ENCODE measurements at places on chromosomes 1 and 21.

DNA sequence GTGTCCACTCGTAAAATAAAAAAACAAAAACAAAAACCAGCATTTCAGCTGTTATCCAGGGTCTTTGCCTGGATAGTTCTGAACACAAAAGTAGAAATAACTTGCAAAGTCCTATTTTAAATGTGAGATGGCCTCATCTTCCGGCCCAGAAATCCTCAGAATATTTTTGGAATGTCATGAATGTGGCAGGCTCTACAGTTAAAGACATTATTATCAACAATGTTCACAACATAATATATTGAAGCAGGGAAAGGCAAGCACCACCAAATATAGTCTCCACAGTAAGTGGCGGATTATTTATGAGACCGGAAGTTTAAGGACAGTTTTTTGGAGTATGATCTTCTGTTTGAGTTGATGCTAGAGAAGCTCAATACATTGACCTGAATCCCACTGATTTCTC, 1.2 kb upstream of the C1orf198 start:
- no peak for DNase-seq

DNA sequence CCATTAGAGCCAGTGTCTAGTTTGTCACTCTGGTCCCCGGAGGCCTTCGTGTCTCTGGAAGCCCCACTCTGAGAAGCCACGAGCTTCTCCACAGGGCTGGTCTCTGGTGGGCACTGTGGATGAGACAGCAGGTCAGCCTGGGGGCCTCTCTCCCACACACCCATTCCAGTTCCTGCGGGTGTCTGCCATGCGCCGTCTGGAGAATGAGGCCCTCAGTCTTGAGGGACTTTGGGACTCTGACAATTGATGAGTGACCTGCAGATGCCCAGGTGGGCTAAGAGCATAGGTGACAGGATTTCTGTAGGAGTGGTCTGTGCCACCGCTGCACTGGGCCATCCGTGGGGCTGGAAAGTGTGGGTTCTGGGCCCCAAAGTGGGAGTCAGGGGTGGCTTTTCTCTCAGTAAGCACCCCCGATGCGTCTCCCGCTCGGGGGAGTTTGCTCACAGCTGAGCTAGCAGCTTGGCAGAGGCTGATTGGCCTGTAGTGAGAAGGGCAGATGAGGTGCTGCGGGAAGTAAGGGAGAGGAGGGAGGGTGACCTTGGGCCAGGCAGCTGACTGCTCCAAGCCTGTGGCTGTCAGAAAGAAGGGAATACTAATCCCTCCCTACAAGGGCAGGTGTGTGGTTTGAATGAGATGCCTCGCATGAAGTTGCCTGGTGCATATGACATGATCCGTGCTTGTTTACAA, 26.4 kb downstream of the LHX4 start:
- DNase-seq: no peak

- no peak for DNase-seq
Observed at GRCh38 chr1:238340989-238341388, 450.3 kb upstream of the ZP4 start.

DNA sequence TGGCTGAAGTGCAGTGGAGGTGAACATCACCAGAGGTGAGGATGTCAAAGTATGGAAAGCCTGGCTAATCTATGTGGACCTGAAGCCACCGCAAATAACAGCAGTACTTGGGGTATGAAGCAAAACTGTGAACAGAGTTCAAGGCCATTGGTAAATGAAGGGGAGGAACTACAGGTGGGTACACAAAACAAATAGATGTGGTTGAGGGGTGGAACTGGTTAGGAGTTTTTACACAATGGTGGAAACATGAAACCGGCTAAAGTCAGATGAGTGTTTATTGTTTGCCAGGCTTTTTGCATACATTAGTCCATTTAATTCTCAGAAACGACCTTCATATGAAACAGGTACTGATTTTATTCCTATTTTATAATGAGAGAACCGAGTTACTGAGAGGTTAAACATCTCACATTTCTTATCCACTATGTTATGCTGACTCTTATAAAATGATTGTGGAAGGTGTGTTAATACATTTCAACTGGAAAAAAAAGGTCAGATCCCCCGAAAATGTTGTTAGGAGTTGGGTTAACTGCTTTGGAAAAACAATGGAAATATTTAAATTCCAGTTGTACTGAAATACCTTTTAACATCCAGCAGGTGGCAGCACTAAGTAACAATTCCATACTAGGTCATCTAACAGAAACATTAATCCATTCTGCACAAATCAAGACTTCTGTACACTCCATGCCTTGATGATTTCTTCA, 44.3 kb upstream of the GTF2B start:
- DNase-seq: peak; percentile 33

DNA sequence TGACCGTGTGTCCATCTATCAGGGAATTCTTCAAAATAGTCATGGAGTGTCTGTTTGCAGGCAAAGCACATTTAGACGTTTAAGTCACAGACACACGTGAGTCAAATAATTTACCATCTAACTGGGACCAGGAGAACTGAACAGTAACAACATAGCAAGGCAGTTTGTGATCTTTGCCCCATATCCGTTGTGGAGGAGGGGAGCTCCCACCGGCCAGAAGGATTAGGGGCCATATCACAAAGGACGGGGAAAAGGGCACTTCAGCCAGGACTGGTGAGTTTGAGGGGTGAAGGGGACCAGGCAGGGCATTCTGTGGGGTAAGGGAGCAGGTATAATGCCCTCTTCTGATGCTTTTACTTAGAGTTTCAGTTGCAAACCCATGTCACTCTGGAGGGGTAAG, 22.9 kb downstream of the ELAPOR1 start:
- no peak for DNase-seq

DNA sequence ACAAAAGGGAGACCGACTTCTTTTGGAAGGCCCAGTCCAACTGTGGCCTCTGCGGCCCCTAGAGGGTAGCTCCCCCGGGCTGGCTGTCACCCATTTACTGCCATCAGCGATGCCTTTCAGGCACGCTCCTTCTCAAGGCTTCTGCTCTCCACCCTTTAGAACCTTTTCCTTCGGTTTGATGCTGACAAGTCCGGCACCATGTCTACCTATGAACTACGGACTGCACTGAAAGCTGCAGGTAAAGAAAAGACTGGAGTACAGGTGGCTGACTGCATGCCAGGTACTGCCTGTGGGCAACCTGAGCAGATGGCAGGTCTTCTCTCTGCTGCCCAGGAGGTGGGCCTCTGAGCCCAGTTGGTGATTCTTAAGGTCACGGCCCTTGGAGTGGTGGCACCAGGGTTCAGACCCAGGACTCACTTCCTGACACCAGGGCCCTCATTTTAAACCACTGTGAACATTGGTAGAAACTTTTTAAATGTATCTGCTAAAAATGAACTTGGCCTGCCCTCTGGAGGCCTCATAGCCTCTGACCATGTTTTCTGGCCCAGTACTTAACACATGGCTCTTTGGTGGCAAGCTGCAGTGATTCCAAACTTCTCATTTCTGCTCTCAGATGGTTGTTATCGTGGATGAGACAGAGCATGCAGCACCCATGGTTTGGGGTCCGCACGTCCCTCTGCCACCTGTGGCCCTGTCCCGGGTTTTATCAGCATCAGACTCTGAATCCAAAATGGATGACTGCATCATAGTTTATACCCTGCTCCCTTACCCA, 45.7 kb downstream of the CAPN9 start:
- DNase-seq: no peak

GRCh38 chr1:226318471-226318870, 9.5 kb upstream of the LIN9 start:
- DNase-seq: no peak

DNA sequence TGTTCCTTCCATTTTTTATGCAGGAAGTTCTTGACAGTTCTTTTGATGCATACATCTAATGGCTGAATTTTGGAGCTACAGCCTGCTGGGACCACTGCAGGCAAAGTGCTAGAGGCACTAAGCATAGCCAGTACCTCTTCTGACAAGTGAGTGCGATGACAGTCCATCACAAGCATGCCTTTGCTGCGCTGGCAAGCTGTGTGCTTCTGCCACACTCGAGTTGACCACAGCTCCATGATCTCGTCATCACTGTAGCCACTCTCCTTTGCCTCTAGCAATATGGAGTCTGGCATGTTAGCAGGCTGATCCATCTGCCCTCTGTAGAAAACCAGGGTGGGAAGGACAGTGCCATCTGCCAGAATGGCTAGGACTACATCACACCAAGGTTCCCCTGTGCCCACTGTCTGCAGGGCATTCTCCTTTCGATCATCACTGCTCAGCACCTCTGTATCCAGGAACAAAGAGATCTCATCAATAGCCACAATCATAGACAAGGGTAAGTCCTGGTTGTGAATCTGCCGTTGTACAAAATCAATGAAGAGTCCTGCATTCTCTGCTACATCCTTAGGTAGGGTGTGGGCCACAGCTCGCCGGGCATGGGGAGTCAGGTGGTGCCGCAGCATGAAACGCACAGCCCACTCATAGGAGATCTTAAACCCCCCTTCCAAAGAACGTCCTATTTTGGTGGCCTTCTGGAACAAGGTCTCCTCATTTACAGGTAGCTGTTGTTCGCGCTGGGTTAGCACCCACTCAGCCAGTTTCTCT, 6.0 kb downstream of the PSMB4 start:
- no peak for DNase-seq

DNA sequence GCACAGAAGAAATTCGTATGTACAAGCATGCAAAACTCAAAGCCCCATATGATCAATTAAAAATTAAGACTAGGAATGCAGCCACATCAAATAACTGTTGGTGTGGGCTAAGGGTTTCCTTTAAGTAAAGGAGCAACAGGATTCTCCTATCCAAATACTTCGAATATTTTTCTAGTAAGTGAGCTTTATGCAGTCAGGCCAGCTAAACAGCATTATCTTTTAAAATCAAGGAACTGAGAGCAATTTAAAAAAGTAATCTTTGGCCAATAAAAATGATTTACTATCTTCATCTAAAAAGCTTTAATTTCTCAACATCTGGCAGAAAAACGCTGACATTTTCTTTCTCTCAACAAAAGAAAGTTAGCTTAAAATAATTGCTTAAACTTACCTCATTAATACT, 19.8 kb downstream of the CNN3 start:
- DNase-seq: no peak

DNA sequence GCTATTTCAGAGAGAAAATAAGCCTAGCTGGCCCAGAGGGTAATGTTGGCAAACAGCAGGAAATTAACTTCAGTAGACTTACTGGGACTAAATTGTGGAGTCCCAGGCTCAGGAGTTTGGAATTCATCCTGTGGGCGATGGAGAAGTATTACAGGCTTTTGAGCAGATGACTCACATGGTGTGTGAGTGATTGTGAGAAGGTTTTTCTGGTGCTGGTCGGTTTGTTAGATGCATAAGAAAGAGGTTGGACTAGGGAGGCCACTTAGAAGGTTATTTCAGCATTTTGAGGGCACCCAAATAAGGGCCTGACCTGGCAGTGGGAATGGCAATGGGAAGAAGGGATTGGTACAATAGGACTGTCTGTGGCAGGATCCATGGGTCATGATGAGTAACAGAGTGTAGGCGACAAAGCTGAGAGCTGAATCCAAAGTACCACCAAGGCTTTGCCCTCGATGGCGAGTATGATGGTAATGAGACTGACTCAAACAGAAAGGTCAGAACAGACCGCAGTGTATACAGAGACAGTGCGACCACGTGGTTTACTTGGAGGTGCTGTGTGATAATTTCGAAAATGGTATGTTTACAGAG, 69.2 kb upstream of the KIF26B start:
- DNase-seq: no peak

GRCh38 chr1:226063224-226063976, 884 bp downstream of the H3-3A start:
- peak; percentile 47 for DNase-seq

DNA sequence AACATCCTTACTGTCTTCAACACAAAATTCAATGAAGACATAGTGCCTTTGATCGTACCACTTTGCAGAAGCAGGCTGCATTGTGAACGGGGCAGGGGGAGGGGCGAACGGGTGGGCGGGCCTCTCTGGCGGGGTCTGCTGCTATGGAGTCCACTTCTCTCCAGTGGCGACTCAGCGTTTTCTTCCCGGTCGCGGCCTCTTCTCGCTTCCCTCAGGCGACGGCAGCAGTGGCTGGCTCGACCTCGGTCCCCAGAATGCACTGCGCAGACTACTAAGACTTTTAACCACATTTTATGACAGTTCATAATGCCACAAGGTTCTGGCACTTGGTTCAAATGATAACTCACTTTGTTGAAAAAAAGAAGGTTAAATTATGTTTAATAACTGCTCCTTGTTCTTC, 21.2 kb downstream of the GBP2 start:
- no peak for DNase-seq

- DNase-seq: no peak
Observed at GRCh38 chr1:47707503-47707902, 269.7 kb downstream of the FOXD2 start.

DNA sequence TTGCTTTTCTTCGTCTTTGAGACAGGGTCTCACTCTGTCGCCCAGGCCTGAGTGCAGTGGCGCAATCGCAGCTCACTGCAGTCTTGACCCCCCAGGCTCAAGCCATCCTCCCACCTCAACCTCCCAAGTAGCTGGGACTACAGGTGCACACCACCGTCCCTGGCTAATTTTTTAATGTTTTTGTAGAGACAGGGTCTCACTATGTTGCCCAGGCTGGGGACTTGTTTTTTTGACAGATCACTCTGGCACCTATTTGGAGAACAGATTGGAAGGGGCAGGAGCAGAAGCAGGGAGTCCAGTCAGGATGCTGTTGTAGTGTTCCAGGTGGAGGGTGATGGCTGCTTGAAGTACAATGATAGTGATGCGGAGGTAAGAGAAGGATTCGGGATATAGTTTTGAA, 12.7 kb upstream of the KDM4A start:
- no peak for DNase-seq

GRCh38 chr1:12478612-12478985, 139.4 kb downstream of the DHRS3 start:
- DNase-seq: peak; percentile 69
